Immature natural killer cell (primary cell): ENCODE measurements at places on chromosomes 3 and 15. TPM values are rescaled to one million over a fixed set of nuclear protein-coding genes. Genes with fewer than 3 reads are reported as not detected.

UTS2B gene
- polyA plus RNA-seq: not detected

GPR15 gene
- polyA plus RNA-seq: not detected

FGF7 gene
- polyA plus RNA-seq: not detected

ANKRD63 gene
- not detected for polyA plus RNA-seq

IMPG2 gene
- polyA plus RNA-seq: not detected

SOX2 gene
- polyA plus RNA-seq: not detected

DNA sequence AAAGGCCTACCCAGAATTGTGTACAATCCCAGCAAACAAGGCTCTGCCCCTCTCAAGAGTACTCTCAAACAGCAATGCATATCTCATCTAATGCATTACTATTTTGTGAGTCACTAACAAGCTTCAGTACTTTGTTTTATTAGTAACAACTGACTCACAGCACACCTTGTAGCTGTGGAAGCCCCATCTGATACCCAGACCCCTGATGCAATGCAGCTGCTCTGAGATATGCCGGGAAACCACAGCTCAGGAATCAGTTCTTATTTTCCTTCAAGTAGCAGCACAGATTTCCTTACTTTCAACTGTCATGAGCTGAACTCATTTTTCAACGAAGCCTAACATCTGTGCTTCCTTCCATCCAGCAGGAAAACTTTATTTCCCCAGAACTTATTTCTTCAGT lies 37.8 kb downstream of the CCNL1 start:
- peaks cover 9% of the 10 kb centered on the region for H3K4me1 ChIP-seq
- no peak overlapping the region for H3K27ac ChIP-seq
- H3K4me3 ChIP-seq: no peak overlapping the region
- no peak for DNase-seq
- no peaks in the 10 kb centered on the region for H3K27me3 ChIP-seq

DNA sequence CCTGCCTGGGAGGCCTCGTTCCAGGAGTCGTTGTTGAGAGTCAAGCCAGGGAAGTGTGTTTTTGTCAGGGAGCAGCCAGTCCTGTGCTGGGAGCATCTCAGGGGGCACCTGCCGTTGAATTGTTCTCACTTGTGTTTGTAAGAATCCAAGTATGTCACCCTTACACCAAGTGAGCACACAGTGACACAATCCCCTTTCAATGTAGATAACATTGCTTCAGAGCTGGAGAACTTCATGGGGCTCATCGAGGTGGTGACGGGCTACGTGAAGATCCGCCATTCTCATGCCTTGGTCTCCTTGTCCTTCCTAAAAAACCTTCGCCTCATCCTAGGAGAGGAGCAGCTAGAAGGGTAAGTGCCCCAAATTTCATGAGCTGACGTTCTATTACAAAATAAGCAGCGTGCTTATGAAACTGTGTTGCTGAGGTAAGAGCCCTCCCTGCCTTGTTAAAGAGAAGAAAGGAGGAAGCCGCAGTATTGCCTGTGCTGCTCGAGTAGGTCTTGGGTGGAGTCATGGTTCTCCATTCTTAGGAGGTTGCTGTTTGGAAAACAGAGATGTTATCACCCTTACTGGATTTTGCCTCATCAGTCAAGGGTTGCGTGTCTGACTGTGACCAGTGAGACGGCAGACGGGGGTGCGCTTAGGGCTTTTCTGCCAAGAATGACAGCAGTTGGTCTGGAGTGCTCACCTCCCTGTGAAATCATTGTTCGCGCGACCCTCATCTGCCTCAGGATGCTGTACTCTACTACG lies 108.1 kb downstream of the PGPEP1L start:
- no peak for DNase-seq
- H3K27me3 ChIP-seq: no peaks in the 10 kb centered on the region
- no peak overlapping the region for H3K4me3 ChIP-seq
- no peak overlapping the region for H3K27ac ChIP-seq
- no peaks in the 10 kb centered on the region for H3K4me1 ChIP-seq
- H3K36me3 ChIP-seq: peaks cover 28% of the 10 kb centered on the region

DNA sequence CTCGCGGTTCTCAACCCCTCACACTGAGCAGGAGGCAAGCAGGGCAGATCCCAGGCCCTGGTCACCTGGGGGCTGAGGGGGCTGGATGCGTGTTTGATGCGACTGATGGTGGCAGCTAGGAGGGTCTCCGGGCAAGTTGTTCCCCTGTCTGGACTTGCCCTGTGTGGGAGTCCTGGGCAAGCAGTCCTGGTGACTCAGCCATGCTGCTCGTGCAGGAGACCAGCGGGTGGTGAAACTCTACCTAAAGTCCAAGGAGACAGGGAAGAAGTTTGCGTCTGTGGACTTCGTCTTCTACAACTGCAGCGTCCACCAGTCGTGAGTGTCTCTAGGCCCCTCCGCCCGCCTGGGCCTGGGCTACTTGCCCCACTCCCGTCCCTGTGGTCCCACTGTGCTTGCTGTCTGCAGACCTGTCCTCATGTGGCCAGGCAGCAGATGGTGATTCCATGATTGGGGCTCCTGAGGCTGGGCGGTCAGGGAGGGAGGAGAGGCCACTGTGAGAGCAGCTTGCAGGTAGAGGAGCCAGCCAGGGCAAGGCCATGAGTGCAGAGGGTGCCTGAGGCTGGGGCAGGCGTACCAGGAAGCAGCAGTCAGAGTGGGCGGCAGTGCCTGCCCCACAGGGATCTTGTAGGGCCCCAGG lies 23.1 kb downstream of the PLXNA1 start:
- no peak overlapping the region for H3K27ac ChIP-seq
- H3K27me3 ChIP-seq: no peaks in the 10 kb centered on the region
- H3K36me3 ChIP-seq: no peaks in the 10 kb centered on the region
- H3K4me3 ChIP-seq: no peak overlapping the region

DNA sequence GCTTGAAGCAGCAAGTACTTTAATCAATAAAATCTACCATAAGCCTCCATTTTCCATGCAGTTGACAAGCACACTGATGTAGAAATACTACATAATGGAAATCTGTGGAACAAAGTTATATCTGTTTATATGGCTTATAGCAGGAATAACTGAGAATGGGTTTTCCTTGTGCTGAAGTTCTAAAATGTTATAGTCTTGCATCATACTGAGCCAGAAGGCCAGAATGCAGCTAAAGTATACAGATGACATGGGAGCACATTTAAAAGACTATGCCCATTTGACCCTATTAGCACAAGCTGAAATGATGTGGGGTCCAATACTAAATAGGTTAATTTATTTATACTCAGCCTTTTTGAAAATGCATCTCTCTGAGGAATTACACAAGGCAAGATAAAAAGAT lies 25.1 kb downstream of the SLC24A5 start:
- peaks cover 2% of the 10 kb centered on the region for H3K4me1 ChIP-seq
- no peaks in the 10 kb centered on the region for H3K27me3 ChIP-seq
- peaks cover 4% of the 10 kb centered on the region for H3K36me3 ChIP-seq
- no peak overlapping the region for H3K4me3 ChIP-seq
- H3K27ac ChIP-seq: no peak overlapping the region

DNA sequence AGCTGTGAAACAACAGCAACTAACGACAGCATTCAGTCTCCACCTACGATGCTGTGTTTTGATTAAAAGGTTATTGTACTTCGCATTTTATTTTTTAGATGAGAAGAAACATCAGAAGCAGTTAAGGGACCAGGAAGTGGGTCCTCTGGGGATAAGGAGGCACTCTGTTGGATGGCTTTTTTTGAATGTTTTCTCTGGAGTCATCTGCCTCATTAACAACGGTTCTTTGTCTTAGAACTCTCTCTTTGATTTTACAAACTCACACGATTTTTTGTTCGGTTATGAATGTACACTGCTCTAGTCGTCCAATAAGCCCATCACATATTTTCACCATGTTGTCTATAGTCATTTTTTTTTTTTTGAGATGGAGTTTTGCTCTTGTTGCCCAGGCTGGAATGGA lies 36.0 kb upstream of the ARPIN start:
- H3K4me1 ChIP-seq: no peaks in the 10 kb centered on the region
- H3K4me3 ChIP-seq: no peak overlapping the region
- no peaks in the 10 kb centered on the region for H3K27me3 ChIP-seq
- no peak for DNase-seq
- no peaks in the 10 kb centered on the region for H3K36me3 ChIP-seq
- no peak overlapping the region for H3K27ac ChIP-seq

GRCh38 chr3:110494728-110495127 lies 576.9 kb upstream of the NECTIN3 start:
- no peaks in the 10 kb centered on the region for H3K4me1 ChIP-seq
- DNase-seq: no peak
- no peaks in the 10 kb centered on the region for H3K36me3 ChIP-seq
- H3K27ac ChIP-seq: no peak overlapping the region
- no peak overlapping the region for H3K4me3 ChIP-seq
- H3K27me3 ChIP-seq: no peaks in the 10 kb centered on the region

DNA sequence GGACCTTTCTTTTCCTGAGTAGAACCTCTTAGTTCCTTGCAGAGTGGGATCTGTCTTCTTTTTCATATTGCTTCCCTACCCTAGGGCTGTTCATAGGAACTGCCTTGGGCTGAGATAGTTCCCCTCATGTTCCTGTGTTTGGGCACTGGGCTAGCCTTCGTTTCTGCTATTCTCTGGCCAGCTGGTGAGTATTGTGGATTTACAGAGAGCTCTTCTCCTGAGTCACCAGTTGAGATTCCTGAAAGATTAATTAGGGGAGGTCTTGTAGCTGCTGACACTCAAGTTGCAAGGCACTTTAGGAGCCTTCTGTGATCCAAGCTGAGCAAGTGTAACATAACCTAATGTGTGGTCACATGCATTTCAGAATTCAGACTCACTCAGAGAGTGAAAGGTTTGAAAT lies 30.7 kb downstream of the CHD2 start:
- no peaks in the 10 kb centered on the region for H3K27me3 ChIP-seq
- peaks cover 62% of the 10 kb centered on the region for H3K36me3 ChIP-seq
- DNase-seq: no peak
- peaks cover 16% of the 10 kb centered on the region for H3K4me1 ChIP-seq
- H3K27ac ChIP-seq: peak overlapping the region; percentile 30
- H3K4me3 ChIP-seq: no peak overlapping the region

DNA sequence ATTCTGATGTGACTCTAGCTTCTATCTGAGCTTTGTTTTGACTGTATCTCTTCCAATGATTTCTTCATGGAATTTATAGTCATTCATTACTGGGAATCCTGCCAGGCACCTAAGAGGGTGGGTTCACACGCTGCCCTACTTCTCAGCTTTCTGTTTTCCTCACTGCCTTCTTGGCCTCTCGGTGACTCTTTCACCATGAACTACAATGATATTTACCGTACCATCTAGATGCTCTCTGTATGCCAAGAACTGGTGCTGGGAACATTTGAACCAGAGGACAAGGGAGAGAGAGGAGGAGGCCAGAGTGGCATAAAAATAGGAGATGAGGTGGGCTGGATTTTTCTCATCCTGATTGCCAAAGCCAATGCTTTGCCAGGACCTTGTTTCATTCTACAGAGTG lies 280.0 kb upstream of the P2RY1 start:
- peaks cover 28% of the 10 kb centered on the region for H3K4me1 ChIP-seq
- H3K36me3 ChIP-seq: no peaks in the 10 kb centered on the region
- H3K27ac ChIP-seq: no peak overlapping the region

GRCh38 chr3:105006164-105006563 lies 360.5 kb upstream of the ALCAM start:
- peaks cover 2% of the 10 kb centered on the region for H3K27me3 ChIP-seq
- no peaks in the 10 kb centered on the region for H3K36me3 ChIP-seq
- H3K4me1 ChIP-seq: no peaks in the 10 kb centered on the region
- H3K4me3 ChIP-seq: no peak overlapping the region
- no peak for DNase-seq
- H3K27ac ChIP-seq: no peak overlapping the region

DNA sequence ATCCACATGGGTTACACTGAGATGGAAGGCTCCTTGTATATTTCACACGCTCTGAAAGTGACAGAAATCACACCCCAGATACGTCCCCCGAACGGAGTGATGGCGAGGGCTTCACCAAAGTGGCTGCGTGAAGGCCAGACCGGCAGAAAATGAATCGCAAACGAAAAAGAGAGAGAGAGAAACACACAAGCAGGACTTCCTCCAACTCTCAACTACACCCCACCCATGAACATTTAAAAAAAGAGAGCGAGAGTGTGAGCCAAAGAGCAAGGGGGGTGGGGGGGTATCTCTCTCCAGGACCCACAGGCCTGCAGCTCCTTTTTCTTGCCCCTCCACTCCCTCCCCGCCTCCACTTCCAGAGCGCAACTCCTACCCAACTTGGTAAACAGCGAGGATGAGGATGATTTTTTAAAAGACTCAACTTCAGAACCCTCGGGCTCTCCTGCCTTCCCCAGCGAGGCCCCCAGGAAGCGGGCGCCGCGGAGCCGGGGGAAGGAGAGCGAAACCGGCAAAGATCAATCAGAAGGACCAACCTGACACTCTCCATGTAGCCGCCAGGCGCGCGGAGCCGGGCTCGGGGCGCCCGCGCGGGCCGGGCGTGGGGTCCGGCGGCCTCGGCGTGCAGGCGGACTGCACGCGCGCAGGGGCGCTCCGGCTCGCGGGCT lies 519.1 kb downstream of the FOXP1 start:
- DNase-seq: peak; percentile 80
- H3K4me1 ChIP-seq: peaks cover 45% of the 10 kb centered on the region
- H3K36me3 ChIP-seq: no peaks in the 10 kb centered on the region
- H3K4me3 ChIP-seq: no peak overlapping the region
- H3K27me3 ChIP-seq: no peaks in the 10 kb centered on the region

DNA sequence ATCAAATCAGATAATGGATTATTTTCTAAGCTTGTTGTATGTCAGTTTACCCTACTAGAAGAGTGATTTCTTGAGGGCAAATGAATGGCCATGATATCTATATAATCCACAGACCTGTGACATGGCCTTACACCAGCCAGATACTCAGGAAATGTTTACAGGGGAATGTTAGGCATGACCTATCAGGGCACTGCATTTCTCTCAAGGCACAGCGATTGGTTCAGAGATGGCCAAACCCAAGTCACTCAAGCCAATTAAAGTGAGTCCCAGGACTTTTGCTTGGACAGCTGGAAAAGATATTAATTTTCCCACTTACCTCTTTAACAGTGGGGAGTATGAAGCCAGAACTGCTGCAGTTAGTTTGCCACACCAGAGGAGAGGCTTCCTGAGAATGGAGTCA lies 28.7 kb upstream of the GATA2 start:
- peaks cover 8% of the 10 kb centered on the region for H3K27me3 ChIP-seq
- no peak overlapping the region for H3K4me3 ChIP-seq
- H3K27ac ChIP-seq: no peak overlapping the region
